ENCODE measurements at places on chromosomes 16 and 17.

DNA sequence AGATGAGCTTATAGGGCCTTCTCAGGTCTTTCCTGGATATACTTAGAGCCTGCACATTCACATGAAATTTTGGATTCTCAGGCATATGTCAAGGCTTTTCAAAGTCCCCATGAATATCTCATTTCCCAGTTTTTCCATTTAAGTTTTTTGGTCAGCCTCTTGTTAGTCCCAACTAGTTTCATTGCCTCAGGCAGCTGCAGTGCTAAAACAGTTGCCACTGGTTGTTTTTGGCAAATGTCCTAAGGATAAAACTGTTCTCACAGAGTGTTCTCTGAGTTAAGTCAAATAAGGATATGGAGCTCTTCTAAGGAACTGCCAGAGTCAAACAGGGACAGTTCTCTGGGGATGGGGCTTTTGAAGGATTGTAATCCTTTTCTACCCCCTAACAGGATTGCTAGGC lies 39.9 kb upstream of the ABCC11 start:
- no peak for DNase-seq

DNA sequence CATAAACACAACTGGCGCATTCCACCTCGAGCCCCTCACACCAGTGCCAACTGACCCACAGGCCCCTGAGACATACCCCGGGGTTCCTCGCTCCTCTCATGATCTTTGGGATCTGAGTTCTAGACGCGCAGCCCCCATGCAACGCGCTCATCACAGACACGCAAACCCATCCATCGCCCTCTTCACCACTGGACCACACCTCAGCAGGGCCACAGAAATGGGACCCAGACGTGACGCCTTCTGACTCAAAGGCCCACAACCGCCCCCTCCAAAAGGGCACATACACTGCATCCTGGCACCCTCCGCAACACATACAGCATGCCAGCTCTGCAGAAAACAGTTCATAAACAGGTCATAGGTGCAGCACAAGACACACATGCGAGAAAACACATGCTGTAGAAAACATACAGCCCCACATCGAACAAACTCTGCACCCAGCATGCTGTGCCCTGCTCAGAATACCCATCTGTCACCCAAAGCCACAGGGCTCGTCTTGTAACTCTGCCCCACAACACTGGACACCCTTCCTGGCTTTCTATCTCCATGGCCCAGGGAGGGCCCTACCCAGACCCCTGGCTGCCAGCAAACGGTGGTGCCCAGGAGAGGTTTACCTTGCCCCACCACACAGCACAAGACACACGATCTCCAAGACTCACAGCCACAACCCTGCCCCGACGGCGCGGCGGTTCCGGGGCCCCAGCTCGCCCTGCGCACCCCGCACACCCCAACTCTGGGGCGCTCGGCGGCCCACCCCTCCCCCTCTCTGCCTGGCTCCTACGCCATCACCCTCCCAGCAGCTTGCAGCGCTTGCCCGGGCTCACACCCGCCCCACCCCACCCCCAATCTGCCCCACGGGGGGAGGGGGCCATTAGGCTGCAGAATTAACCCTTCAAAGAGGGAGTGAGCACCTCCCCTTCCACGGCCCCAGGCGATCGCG lies 887 bp downstream of the ZBTB4 start:
- peak; percentile 61 for DNase-seq

GRCh38 chr17:69061721-69062556 lies 1.2 kb upstream of the ABCA9 start:
- DNase-seq = no peak

DNA sequence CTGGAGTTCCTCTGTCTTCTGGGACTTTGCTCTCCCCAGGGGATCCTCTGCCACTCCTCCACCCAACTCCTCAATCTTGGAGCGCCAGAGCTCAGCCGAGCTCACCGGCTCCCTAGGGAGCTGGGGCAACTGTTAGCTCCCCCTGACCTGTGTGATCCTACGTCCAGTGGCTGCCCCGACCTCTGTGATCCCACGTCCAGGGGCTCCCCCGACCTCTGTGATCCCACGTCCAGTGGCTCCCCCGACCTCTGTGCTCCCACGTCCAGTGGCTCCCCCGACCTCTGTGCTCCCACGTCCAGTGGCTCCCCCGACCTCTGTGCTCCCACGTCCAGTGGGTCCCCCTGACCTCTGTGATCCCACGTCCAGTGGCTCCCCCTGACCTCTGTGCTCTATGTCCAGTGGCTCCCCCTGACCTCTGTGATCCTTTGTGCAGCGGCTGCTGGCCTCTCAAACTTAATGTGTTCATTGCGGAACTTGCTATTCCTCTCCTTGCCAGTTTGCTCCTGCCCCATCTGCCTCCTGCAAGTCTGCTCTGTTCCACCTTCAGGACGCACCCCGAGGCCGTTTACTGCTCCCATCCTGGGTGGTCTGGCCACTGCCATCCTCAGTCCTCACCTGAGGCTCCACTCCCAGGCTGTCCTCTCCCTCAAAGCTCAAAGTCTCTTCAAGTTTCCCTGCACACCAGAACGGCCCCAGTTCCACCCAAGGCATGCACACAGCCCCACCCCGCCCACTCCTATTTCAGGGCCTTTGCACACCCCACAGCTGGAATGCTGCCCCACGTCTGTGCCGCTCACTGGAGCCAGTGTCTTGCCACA lies 2.8 kb downstream of the VPS9D1 start:
- no peak for DNase-seq

DNA sequence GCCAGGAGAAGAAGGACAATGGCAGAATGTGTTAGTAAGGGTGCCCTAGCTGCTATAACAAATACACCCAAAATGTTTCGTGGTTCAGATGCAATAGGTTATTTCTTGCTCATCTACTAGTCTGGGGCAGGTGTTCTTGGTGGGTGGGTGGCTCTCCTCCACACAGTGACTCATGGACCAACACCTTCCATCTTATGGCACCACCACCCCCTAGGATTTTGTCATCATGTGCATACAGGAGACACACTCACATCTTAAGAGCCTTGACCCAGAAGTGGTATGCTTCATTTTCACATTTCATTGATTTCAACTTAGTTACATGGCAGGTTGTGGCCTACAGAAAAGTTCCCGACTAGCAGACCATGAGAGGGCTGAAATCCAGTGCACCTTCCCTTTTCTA lies 114.7 kb downstream of the AMFR start:
- DNase-seq = no peak

DNA sequence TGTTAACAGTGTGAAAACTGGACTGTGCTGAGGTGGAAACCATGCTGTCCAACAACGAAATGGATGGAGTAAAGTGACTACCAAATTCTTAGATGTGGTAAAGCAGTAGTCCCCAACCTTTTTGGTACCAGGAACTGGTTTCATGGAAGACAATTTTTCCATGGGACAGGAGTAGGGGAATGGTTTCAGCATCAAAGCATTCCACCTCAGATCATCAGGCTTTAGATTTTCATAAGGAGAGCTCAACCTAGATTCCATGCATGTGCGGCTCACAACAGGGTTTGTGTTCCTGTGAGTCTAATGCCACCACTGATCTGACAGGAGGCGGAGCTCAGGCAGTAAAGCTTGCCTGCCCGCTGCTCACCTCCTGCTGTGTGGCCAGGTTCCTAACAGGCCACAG lies 11.5 kb downstream of the SLX4 start:
- DNase-seq = no peak

DNA sequence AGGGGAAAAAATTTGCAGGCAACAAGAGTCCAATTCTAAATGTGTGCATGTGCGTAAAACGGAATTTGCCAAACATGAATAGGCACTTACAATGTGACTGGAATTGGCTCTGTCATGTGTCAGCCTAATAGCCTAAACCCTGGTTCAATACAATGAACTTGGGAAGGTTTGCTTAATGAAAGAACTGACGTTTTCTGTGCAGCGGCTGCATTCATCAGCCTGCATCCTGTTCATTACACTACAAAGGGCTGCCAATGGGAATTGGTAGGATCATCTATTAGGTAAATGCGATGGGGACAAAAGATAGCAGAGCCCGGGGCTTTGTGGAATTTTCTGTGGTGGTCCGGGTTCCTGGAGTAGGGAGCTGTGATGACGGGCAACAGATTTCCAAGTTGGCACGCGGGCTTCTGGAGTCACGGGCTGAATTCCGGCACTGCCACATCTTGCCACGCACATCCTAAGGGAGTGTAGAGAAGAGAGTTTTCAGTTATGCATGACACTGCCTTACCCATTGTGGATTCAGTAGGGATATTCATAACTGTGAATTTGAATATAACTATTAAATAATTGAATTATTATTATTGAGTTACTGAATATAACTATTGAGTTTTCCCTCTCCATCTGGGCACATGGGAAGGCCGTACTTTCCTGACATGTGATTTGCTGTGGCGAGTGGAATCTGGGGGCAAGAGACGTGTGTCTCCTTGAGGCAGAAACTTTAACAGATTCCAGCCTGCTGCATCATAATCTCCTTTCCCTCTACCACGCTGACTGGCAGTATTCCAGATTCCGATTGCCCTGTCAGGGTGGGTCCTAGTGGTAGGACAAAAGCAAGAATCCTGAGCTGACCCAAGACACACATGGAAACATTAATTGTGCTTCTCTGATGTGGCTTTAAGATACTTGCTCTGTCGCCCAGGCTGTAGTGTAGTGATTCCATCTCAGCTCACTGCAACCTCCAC lies 565.6 kb downstream of the WWOX start:
- DNase-seq = no peak

DNA sequence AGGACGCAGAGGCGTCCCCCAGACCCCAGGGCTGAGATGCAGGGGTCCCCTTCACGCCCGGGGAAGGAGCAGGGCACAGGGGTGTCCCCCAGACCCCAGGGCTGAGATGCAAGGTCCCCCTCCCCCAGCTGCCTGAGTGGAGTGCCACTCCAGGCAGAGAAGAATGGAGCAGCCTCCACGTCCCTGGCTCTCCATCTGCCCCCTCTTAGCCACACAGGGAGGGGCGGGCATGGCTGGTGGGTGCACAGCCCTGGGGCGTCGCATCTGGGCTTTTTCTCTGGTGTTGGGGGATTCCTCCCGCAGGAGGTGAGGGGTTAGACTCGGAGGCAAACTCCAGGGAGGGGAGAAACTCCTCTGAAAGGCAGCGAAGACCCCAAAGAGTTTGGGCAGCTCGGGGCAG lies 17.5 kb downstream of the CIBAR2 start:
- no peak for DNase-seq

DNA sequence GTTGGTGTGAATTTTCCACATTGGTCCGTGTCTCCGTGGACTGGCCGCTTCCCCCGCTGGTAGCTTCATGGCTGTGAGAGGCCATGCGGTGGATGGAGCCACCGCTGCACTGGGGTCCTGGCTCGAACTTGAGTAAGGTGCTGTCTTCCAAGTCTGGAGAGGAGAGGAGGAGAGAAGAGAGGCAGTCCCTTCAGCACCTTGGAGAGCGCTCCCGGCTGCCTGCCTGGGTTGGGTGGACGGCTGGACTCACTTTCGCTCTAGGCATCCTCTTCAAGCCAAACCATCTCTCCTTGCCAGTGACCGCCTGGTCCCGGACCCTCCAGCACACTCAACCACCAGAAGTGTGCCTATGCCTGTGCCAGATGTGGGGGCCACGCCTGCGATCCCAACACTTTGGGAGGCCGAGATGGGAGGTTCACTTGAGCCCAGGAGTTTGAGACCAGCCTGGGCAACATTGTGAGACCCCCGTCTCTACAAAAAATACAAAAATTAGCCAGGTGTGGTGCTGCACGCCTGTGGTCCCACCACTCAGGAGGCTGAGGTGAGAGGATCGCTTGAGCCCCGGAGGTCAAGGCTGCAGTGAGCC lies 6.2 kb downstream of the JPH3 start:
- DNase-seq = no peak

DNA sequence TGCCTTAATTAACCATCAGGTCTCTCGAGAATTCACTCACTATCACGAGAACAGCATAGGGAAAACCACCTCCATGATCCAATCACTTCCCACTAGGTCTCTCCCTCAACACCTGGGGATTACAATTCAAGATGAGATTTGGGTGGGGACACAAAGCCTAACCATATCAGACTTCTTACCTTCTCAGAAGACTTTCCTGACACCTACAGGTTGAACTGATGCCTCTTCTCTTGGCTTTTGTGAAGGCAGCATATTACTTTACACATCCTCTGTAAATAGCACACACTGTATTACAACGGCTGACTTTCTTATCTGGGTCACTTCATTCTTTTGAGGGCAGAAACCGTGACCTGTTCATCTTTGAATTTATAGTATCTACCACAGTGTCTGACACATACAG lies 23.6 kb downstream of the BMERB1 start:
- no peak for DNase-seq

GRCh38 chr17:41621916-41622315 lies 2.5 kb downstream of the KRT17 start:
- no peak for DNase-seq

- DNase-seq = no peak
Observed at GRCh38 chr17:60792250-60792898, 114.7 kb downstream of the BCAS3 start.

- DNase-seq = peak; percentile 28
Observed at GRCh38 chr17:13114601-13115031, 96.8 kb upstream of the ELAC2 start.

DNA sequence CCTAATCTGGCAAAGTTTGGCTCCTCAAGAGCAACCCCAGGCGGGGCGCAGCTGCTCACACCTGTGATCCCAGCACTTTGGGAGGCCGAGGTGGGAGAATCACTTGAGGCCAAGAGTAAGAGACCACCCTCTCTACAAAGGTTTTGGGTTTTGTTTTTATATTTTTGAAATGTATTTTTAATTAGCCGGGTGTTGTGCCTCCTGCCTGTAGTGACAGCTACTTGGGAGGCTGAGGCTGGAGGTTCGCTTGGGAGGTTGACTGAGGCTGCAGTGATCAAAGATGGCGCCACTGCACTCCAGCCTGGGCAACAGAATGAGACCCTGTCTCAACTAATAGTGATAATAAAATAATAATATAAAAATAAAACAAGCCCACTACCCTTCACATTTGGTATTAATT lies 756 bp upstream of the USP7 start:
- DNase-seq = no peak

- no peak for DNase-seq
Observed at GRCh38 chr16:30660424-30661261, 2.4 kb downstream of the FBRS start.

GRCh38 chr17:9221147-9221921 lies 200.0 kb downstream of the NTN1 start:
- DNase-seq = no peak

- DNase-seq = peak; percentile 8
Observed at GRCh38 chr16:7025616-7026190, 306.9 kb upstream of the RBFOX1 start.

- DNase-seq = no peak
Observed at GRCh38 chr16:86086471-86086870, 187.5 kb downstream of the IRF8 start.
